ENCODE measurements at places on chromosomes 13 and 19.
A peak's percentile ranks its signal among the peaks of the same experiment; 100 is the strongest.

DNA sequence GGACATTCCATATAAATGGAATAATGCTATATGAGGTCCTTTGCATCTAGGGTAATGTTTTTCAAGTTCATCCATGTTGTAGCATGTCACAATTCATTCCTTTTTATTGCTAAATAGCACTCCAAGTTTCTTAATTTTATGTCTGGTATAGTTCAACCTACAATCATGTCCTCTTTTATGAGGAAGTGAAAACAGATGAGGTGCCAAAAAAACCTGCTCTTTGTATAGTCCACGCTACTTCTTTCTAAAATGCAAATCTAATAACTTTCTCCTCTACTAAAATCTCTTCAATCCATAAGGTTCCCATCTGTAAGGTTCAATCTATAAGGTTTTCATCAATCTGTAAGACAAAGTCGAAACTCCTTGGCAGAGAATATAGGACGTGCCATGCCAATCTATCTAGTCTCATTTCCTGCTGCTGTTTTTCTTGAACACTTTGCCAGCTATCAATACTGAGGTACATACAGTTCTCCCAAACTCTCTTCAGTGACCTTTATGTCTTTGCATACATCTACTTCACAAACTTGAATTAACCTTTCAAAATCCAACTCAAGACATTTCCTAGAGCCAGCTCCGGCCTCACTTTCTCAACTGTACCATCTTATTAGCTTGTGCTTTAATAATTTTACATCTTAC, 33.7 kb downstream of the INTS6 start:
- peak; percentile 32 for DNase-seq

DNA sequence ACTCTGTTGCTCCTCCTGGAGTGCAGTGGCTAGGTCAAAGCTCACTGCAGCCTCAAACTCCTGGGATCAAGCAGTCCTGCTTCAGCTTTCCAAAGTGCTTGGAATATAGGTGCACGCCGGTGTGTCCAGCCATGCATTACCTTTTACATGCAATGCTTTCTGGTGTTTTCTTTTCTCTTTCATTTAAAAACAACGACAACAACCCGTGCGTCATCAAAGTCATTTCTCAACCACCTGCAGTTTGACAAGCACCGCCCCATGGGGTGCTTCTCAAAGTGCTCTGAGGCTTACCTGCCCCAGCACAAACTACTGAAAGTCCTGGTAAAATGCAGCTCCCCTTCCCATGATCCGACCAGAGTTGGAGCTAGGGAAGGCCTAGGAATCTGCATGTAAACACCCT, 7.1 kb downstream of the QTRT1 start:
- DNase-seq = no peak

GRCh38 chr19:51977346-51977745, 9.3 kb downstream of the ZNF350 start:
- DNase-seq = no peak

DNA sequence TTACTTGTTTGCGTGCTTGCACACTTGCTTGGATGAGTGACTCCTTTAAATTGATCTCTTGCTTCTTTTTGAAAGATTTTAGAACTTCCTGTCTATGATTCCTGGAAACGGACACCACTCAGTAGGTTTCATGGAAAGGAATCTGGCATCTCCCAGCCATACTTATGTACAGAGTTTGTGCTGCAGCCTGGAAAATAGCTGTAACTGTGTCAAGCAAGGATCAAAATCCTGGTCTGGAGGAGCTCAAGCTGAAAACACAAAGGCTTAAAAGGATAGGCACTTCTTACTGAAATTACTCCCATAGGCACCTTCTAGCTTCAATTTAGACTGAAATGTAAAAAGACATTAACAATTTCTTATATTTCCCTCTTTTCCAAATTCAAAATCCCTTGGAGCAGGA, 1.4 kb upstream of the FREM2 start:
- DNase-seq = no peak

DNA sequence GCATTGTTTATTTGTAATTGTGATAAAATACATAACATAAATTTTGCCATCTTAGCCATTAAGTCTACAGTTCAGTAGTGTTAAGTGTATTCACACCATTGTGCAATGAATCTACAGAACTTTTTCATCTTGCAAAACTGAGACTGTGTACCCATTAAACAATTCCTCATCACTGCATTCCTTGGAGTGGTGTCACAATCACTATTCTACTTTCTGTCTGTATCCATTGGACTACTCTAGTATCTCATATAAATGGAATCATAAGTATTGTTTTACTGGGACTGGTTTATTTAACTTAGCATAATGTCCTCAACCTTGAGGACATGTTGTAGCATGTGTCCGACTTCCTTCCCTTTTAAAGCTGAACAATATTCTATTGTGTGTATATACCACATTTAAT, 36.8 kb downstream of the UFM1 start:
- DNase-seq = peak; percentile 91

DNA sequence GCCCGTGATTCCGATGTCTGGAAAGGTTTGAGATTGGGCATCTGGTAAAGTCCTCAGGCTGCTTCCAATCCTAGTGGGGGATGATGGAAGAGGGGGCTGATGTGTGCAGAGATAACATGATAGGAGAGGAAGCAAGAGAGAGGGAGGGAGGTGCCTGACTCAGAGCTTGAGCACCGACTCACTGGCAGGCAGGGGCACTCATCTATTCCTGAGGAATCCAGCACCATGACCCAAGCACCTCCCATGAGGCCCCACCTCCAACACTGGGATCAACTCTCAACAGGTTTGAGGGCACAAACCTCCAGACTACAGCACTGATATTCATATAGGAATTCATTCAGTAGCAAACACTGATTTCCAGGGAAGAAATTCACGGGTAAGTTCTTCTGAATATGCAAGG, 5.6 kb upstream of the SIGLEC9 start:
- DNase-seq = peak; percentile 7

DNA sequence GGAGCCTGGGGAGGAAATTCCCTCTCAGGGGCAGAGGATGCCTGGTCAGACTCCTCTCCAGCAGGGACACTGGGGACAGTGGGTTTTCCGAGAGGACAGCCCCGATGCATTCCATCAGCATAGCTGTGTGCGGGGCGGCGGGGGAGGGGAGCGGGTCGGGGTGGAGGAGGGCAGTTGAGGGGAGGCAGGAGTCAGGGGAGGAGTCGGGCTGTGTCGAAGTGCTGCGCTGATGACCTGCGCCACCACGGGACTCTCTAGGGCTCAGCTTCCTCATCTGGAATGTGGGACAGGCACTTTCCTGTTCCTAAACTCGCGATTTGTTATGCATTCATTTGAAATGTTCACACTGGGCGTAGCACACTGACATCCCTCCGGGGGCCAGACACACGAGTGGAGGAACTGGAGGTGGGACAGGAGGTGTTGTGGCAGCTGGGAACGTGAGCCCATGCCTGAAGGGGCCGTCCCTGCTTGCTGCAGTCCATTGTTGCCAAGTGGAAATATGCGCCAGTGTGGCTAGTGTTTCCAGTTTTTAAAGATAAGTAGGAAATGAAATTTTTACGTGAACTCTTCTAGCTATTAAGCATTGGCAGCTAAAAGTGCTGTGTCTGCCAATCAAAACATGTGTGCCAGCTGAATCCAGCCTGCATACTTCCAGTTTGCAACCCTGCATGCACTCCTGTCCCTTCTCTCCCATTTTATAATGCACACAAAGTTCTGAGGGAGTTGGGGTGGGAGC, 43.3 kb downstream of the FLT1 start:
- no peak for DNase-seq

GRCh38 chr19:18978616-18979015, 37.6 kb upstream of the HOMER3 start:
- DNase-seq = no peak

- DNase-seq = no peak
Observed at GRCh38 chr19:15201374-15202023, 704 bp upstream of the NOTCH3 start.

- DNase-seq = peak; percentile 87
Observed at GRCh38 chr13:66780814-66781213, 449.3 kb downstream of the PCDH9 start.

DNA sequence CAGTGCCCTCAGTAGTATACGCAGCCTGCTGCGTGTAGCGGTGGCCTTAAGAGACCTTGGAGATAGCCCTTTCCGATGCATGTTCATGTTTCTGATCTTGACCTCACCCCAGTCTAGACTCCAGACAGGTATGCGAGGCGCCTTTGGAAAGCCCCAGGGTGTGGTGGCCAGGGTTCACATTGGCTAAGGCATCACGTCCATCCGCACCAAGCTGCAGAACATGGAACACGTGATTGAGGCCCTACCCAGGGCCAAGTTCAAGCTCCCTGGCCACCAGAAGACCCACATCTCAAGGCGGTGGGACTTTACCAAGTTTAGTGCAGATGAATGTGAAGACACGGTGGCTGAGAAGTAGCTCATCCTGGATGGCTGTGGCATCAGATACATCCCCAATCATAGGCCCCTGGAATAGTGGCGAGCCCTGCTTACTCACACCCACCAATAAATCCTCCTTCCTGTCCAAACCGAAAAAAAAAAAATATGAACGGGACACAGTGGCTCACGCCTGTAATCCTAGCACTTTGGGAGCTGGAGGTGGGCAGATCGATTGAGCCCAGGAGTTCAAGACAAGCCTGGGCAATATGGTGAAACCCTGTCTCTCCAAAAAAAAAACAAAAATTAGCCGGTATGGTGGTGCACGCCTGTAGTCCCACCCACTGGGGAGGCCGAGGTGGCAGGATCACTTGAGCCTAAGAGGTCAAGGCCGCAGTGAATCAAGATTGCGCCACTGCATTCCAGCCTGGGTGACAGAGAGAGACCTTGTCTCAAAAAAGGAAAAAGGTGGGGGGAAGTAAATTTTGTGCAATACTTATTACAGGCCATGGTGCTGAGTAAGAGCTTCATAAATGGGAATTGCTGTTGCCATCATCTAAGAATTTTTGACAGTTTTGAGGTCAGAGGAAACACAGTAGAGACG, 12.4 kb upstream of the CBLC start:
- peak; percentile 32 for DNase-seq

DNA sequence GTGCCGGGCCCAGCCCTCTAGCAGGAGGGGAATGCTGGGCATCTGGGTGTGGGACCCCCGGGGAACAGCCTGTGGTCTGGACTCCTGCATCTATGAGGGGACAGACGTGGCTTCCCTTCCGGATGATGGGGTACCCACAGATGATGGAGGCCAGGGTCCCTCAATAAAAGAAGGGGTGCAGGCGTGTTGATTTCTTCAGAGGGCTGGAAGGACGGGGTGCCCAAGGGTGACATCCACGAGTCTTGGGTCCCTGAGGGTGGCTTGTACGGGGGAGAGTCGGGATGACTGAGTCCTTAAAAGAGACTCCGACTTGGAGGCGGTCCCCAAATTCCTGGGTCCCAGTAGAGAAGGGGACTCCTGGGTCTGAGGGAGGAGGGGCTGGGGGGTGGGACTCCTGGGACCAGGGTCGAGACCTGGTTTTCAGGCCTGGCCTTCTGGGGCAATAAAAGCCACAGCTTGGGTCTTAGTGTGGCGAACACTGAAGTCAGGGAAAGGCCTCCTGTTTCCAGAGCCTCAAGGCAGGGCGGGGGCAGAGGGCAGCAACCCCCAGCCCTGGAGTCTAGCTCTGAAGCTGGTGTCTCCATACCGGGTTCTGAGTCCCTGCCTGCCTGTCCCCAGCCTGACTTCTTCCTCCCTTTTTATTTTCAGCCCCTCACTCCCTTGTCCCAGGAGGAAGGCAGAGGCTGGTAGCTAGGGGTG, 459 bp upstream of the GRIN2D start:
- DNase-seq = no peak

DNA sequence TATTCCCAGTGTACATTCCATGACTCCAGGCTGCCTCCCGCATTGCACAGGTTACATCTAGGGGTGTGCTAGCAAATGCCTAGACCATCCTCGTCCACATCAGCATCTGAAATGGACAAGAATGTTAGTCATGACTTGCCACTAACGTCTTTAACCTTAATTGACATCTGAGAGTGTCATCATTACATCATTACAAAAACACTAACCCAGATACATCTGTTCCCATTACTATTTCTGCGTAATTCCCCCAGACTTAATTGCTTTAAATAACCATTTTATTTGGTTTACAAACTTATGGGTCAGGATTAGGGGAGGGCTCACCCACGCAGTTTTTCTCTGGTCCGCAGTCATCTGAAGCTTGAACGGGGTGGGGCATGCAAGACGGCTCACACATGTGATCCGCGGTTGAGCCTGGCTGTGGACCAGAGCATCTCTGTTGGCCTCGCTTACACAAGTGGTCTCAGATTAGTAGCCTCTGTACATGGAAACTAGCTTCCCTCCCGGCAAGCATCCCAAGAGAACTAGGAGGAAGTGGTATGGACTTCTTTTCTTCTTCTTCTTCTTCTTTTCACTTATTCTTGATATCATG, 15.9 kb downstream of the KL start:
- no peak for DNase-seq

GRCh38 chr19:30449078-30449590, 77.0 kb downstream of the ZNF536 start:
- no peak for DNase-seq

DNA sequence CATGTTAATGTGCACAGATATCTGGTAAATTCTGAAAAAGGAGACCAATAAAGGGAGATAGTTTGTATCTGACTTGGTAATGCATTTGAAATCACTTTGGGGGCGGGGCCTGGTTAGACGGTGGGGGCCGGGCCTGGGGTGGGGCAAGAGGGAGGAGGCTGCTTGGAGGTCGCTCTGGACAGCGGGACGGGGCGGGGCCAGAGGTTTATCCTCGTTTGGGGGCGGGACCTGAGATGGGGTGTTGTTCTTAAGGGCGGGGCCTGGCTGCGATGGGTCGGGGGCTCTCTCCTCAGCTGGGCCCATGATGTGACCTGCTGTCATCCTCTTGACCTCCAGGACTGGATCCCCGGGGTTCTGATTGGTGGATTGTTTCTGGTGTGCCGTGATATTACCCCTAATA, 4.9 kb upstream of the ZNF808 start:
- no peak for DNase-seq

DNA sequence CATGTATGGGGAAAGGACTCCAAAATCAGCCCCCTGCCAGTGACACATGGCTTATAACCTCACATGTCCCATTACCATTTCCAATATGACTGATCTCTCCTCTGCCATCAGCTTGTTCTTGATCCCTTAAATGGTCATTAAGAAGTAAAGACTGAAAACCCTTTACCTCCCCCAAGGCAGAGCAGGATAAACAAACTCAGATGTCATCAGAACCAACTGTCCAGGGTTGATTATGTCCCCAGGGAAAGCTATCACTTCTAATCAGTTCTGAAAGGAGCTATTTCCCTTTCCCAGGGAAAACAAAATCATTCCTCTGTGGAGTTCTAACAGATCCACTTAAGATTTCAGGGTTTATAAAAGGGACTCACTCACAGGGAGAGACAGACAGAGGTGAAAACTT, 350.9 kb downstream of the SUCLA2 start:
- DNase-seq = no peak

GRCh38 chr19:18847549-18848463, 16.0 kb downstream of the UPF1 start:
- no peak for DNase-seq
